Aorta (tissue), 5 donors: ENCODE measurements at places on chromosomes 7 and 10. TPM values are rescaled to one million over a fixed set of nuclear protein-coding genes. Genes with fewer than 3 reads are reported as not detected.

AEBP1 gene
- 856 TPM for total RNA-seq

PNLIPRP1 gene
- 0.94 TPM for total RNA-seq

CALCR gene
- total RNA-seq = 0.27 TPM

LRRC17 gene
- 30.5 TPM for total RNA-seq

SLC26A4 gene
- total RNA-seq = 2.3 TPM

GNAT3 gene
- total RNA-seq = not detected

- DNase-seq = peak; percentile 86
- H3K4me1 ChIP-seq = no peaks in the 10 kb centered on the region
- no peak overlapping the region for H3K27ac ChIP-seq
- H3K27me3 ChIP-seq = no peaks in the 10 kb centered on the region
- no peak overlapping the region for H3K4me3 ChIP-seq
- H3K36me3 ChIP-seq = no peaks in the 10 kb centered on the region
These were observed 128.5 kb downstream of the MAD1L1 start for GRCh38 chr7:2104107-2104710.

- no peaks in the 10 kb centered on the region for H3K36me3 ChIP-seq
- no peak overlapping the region for H3K4me3 ChIP-seq
- DNase-seq = no peak
- H3K4me1 ChIP-seq = no peaks in the 10 kb centered on the region
These were observed 94.3 kb upstream of the ADO start for GRCh38 chr10:62710182-62710581.

GRCh38 chr7:7746458-7746857, 28.1 kb upstream of the RPA3 start:
- no peaks in the 10 kb centered on the region for H3K27me3 ChIP-seq
- no peak overlapping the region for H3K4me3 ChIP-seq
- no peak overlapping the region for H3K27ac ChIP-seq
- H3K4me1 ChIP-seq = no peaks in the 10 kb centered on the region
- no peak for DNase-seq

- H3K36me3 ChIP-seq = no peaks in the 10 kb centered on the region
- no peak overlapping the region for H3K27ac ChIP-seq
- no peaks in the 10 kb centered on the region for H3K4me1 ChIP-seq
- DNase-seq = peak; percentile 43
- H3K4me3 ChIP-seq = no peak overlapping the region
- H3K27me3 ChIP-seq = no peaks in the 10 kb centered on the region
These were observed 78.9 kb downstream of the FOXL3 start for GRCh38 chr7:368651-369475.

- peaks cover 10% of the 10 kb centered on the region for H3K4me1 ChIP-seq
- peak overlapping the region; percentile 85 for H3K27ac ChIP-seq
- no peaks in the 10 kb centered on the region for H3K27me3 ChIP-seq
- H3K4me3 ChIP-seq = no peak overlapping the region
- no peaks in the 10 kb centered on the region for H3K36me3 ChIP-seq
These were observed 95.5 kb upstream of the KCNIP2 start for GRCh38 chr10:101939008-101939648.
